CD4-positive, alpha-beta T cell treated with Interleukin-17A for 4 hours (primary cell): ENCODE measurements at places on chromosomes 13 and 19.

DNA sequence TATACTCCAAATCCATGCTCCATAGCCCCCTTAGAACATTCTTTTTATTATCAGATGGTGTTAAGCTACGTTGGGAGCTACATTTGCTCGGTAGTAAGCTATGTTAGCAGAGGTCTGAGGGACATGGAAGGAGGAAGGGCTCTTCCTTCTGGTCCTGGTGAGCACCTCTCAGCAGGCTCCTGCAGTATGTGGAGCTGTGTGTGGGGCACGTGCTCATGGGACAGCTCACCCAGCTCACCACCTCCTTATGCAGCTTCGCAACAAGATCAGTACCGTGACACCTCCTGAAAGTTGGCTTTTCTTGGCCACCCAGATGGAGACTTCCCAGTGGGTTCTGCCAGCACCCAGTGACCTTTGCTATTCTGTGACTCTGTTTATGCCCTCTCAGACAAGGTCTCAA lies 400.5 kb upstream of the SLC10A2 start:
- no peak for DNase-seq

DNA sequence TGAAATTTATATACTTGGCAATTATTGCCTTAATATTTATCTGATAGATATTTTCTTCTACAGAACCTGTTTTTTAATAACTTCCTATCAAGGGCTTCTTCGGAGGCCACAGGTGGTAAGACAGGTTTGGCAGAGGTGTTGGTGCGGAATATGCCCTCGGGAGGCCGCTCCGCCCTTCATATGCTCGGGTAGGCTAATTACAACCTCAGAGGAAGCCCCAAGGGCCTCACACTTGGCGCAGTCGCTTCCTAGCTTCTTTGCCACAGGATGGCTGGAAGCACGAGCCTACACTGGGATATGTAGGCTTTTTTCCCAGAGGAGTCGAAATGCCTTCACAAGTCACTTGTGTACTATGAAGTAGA lies 68.8 kb downstream of the LMO7 start:
- no peak for DNase-seq

- DNase-seq = no peak
These were observed 27.6 kb downstream of the C19orf47 start for GRCh38 chr19:40320558-40320935.

GRCh38 chr19:55486971-55487923 lies 989 bp upstream of the SSC5D start:
- no peak for DNase-seq

- no peak for DNase-seq
These were observed 15.1 kb upstream of the CACNG8 start for GRCh38 chr19:53947624-53948023.

DNA sequence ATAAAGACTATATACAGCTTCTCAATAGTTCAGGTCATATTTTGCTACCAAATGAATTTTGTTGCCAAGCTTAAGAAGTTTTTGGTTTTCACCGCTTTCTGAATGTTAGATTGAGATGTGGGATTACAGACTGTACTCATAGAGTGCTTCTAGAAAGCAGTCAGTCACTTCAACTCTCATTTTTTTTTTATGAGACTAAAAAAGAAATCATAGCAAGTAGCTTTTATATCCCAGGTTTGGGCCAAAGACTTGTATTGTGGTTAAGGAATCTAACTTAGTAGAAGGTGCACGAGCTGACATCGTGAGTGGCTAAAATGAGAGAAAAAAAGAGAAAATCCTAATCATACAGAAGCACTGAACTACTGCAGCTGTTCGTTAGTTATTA lies 2.2 kb upstream of the USPL1 start:
- DNase-seq = no peak

GRCh38 chr13:76036176-76036575 lies 400.0 kb downstream of the LMO7 start:
- no peak for DNase-seq

DNA sequence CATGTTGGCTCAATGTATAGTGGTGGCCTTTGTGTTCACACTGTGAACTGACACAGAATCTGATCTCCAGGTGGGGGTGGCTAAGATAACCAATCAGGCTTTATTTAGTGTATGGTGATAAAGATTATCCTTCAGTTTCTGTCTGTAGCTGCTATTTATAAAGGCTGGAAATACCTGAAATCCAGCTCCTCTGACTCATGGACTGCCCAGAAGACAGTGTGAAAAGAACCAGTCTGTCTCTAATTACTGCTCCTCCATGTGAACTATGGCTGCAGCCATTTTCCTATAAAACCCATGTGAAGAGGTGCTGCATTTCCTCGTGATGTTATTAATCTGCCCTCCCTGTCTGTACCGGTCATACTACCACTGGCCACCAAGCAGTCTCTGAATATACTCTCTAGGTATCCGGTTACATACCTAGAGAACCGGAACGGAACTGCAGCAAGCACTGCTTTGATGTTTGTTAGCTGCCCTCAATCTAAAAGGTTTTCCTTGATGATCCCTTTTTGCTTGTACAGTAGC lies 238.0 kb downstream of the LHFPL6 start:
- DNase-seq = no peak

- DNase-seq = no peak
These were observed 136.0 kb downstream of the KDM4B start for GRCh38 chr19:5104871-5105351.

GRCh38 chr13:51731759-51732158 lies 72.2 kb downstream of the DHRS12 start:
- DNase-seq = no peak

GRCh38 chr13:99228737-99229691 lies 28.4 kb downstream of the UBAC2 start:
- DNase-seq = no peak

GRCh38 chr13:31521435-31521834 lies 217.9 kb upstream of the RXFP2 start:
- DNase-seq = no peak

GRCh38 chr13:39734952-39735351 lies 79.5 kb downstream of the COG6 start:
- DNase-seq = no peak

DNA sequence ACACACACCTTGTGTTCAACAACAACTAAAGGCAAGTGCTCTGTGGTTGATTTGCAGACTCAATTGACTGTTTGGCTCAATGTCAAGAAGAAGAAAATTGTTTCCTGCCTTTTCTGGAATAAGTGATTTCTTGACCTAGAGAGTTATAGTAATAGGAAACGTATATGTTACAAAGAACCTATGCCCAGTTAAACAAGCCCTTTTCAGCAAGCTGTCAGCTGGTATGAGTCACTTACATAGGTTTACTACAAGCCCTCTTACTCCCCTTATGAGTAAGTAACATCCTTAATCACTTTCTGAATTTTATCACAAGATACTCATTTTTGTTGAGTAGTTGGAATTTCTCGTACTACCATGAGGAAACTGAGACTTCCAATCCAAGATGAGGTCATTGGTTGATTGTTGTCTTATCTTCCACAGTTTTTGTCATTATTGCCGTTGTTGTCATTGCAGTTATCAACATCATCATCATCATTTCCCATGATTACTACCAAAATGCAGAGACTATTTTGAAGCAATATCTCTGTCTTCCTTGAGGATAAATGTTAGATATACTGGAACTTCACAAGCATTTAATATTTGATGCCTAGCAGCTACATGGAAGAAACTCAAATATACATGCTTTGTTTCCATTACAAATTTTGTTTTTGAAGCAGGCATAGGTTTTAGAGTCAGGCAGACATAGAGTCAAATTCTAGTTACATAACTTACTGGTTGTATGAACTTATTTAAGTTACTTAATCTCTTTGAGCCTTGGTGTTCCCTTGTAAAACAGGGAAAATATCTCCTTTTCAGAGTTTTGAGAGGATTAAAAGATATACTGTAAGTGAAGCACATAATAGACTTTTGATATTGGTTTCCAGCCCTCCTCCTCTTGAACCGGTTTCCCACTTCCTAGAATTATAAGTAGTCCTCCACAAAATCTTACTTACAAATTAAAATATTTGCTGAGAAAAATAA lies 106.0 kb downstream of the RAP2A start:
- no peak for DNase-seq

- no peak for DNase-seq
These were observed 13.7 kb downstream of the FXYD5 start for GRCh38 chr19:35168196-35168595.

GRCh38 chr13:65966991-65967451 lies 1263.1 kb downstream of the PCDH9 start:
- no peak for DNase-seq

DNA sequence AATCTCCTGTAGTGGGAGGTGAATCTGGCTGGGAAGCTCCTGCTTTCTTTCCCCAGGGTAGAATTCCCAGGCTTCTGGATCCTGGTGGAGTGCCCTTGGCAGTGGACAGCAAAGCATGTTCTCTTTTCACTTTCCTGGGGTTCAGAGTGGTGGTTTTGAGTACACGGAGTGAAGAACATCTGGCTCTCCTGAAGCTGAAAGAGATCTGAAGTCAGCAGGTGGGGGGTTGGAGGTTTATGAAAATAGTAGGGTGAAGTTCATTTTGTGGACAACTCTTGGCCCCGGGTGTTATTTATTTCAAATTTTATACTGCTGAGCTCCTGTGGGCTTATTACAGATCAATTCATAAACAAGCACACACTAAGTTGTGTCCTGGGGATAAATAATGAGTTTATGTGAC lies 497.3 kb downstream of the KLF5 start:
- DNase-seq = no peak

GRCh38 chr13:49116873-49117272 lies 103.3 kb upstream of the MLNR start:
- no peak for DNase-seq

- no peak for DNase-seq
These were observed 7.6 kb upstream of the IPO5 start for GRCh38 chr13:97945792-97946419.

GRCh38 chr13:108526286-108526685 lies 103.1 kb upstream of the MYO16 start:
- DNase-seq = no peak

GRCh38 chr19:48578891-48579290 lies 26.9 kb downstream of the SULT2B1 start:
- no peak for DNase-seq

DNA sequence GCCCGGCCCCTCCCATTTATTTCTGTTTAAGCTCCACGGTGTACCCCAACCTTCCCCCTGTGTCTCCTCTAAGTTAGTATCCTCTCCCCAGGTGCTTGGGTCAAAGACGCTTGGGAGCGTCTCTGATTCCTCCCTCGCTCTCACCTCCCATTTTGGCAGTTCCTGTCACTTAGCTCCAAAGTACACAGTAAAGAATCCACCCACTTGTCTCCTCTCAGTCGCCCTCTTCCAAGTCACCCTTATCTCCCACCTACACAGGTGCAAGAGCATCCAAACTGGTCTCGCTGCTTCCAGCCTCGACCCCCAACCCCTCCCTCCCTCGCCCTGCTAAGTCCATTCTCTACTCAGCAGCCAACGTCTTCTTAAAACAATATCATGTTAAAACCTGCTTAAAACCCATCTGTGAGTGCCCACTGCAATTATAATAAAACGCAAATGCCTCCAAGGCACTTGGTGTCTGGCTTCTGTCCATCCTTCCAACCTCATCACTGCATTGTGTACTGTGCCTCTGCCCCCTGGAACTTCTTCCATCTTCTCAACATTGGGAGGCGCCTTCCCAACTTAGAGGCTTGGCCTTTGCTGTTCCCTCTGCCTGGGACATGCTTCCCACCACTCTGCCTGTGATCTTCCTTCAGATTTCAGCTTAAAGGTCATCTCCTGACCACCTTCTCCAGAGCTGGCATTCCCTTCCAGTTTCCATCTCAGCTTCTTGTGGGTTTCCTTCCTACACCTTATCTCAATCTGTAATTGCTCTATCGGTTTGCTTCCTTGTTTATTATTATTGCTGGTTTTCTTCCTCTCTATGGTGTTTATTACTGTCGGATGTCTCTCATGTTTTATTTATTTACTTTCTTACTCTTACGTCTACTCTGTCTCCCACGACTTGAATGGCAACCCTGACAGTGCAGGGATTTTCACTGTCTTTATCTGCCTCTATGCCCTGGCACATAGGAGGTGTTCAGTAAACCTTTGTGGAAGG lies 9.5 kb upstream of the KLK14 start:
- no peak for DNase-seq

GRCh38 chr13:21657538-21657937 lies 13.3 kb upstream of the FGF9 start:
- no peak for DNase-seq

DNA sequence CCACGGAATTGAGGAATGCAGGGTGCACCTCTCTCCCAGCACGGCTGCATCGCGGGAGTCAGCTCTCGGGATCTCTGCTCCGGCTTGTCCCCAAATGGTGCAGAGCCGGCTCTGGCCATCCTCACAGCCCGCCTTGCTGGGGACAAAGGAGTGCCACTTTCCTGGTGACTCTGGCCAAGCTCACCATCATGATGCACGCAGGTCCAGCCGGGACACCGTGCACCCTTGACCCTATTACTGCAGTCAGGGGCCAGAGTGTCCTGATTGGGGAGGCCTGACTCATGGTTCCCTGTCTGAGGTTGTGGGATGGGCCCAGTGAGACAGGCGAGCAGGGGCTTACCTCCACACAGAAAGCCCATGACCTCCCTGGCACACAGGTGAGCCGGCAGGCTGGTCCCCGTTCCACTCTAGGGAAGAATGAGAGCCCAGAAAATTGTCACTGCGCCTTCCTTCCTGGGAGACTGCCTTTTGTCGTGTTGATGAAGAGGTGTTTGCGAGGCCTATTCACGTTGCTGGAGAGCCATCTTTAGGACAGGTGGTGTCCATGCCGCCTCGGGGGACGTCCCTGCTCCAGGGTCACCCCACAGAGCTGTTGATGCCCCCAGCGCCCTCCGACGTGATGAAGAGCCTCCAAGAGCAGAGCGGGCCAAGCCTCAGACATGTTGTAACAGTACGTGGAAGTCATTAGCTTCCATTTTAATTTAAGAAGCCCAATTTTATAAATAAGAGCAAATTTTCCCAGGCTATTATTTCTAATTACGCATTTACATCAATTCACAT lies 18.5 kb upstream of the VSTM2B start:
- no peak for DNase-seq

- peak; percentile 43 for DNase-seq
These were observed 8.1 kb downstream of the TIMM29 start for GRCh38 chr19:10936661-10937084.

DNA sequence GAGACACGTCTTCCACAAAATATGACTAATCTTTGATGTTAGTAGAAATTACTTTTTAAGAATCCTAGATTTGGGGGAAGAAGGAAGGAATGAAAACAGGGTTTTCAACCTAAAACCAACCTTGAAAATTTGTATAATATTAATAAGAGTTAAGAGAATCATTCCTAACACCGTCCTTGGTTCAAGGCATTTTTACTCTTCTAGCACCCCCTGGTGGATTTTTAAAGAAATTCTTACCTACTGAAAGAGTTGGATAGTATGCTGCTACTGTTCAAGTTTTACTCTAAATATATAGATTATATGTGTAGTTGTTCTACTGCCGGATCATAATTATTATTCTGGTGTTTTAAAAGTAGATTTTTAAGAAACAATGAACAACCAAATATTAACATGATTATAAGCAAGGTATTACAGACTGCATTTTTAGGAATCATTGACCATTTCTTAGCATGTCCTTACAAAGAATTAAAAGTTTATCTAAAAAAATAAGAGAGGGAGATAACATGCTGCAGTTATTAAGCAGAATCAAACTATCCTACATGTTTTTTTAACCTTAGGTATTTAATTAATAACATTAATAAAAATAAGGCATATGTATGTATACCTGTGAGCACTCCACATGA lies 7.4 kb upstream of the SLITRK6 start:
- DNase-seq = no peak

GRCh38 chr13:30065181-30065580 lies 214.8 kb upstream of the UBL3 start:
- DNase-seq = no peak
